ENCODE measurements at places on chromosomes 6 and 20.

DNA sequence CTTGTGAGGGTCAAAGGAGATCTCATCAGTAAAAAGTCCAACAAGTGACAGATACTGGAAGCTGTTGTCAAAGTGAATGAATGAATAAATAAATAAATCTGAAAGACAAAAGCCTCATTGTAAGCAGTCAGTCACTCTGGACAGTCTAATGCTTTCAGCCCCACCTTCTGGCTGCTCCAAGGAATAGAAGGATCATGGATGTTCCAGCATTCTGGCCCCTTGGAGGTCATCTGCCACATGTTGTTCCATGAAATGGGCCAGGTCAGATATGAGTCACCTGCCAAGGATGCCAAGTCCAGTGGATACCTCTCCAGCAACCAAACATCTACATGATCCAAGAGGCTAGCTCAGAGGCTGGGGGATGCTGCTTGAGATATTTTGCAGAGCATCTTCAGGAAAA is 185.6 kb downstream of the BMP7 start:
- no peak for DNase-seq

GRCh38 chr6:14292119-14292518 is 174.5 kb downstream of the CD83 start:
- DNase-seq, result no peak

GRCh38 chr20:63641146-63641791 is 12.0 kb downstream of the STMN3 start:
- no peak for DNase-seq

- DNase-seq, result no peak
Observed at GRCh38 chr20:51525241-51526105, 17.0 kb downstream of the NFATC2 start.

DNA sequence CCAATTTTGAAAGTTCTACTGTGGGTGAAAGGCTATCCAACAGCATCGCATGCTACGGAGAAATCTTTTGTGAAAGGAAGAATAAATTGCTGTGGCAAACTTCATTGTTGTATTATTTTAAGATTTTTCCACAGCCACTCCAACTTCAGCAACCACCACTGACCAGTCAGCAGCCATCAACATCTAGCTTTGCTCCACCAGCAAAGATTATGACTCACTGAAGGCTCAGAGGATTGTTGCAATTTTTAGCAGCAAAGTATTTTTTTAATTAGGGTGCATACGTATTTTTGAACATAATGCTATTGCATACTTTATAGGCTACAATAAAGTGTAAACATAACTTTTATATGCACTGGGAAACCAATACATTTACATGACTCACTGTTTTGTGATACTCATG is 493.5 kb downstream of the TFAP2A start:
- DNase-seq, result no peak

DNA sequence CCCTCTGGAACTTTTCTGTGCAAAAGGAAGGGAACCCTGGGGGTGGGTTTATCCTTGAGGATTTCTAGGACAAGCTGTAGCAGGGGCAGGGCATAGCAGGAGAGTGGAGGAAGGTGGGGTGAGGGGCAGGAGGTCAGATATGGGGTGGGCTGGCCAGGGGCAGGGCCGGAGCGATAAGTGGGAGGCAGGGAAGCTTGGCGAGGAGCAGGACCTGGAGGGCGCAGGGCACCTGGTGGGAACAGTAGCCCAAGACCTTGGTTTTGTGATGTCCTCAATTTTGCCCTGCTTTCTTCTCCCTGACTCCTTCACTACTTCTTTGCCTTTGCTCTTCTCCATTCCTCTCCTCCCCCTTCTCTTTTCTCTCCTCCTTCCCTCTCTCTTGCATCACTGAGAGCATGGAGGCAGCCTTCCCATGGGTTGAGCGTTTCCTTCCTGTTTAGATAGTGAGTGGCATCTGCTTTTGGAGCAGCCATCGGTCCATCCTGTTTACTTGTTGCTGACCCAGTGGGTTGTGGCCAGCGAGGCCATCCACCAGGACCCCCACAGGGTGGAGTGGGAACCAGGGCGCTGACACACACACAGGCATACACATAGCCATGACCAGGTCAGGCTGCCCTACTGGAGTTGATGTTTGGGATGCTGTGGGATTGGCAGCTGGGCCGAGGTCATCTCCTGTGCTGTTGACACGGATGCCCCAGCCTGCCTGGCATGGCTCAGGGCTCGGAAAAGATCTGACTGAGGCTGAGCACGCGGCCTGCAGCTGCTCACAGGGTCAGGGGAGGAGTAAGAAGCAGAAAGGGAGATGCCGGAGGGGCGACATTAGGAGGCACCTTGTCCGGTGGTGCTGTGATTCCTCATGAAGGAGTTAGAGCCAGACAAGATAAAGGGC is 121.0 kb upstream of the RNF24 start:
- DNase-seq, result peak; percentile 53

DNA sequence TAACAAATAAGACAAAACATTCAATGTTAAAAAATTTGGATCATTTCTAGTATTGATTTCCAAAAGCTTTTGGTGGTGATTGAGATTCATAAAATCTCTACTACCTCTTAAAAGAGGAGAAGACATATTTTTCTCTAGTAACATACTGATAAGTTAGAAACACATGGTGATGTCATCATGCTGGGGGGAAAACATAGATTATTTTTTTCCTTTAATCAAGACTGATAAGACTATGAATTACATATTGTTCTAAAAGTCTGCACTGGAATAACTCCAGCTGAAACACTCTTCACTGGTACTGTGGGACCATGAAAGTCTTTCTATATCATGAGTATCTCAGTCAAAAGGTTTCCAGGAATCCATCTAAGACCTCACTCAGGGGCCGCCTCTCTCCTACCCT is 515.8 kb downstream of the PRKN start:
- DNase-seq, result no peak

DNA sequence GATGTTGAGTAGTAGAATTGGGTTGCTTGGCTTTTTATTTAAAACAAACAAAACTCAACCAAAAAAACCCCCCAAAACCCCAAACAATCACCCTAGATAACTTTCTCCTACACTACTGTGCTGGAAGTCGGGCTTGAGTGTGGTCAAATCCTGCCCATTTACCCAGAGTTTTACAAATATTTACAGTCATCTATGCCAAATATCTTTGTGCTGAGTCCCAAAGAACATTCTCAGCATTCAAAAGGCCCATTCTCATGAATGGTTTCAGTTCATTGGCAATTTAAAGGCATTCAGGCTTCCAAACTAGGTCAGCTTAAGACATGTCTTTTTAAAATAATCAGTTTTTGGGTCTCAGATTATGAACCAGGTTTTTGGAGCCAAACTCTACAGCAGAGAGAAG is 1.8 kb downstream of the RNF144B start:
- no peak for DNase-seq

GRCh38 chr6:13261464-13261994 is 66.8 kb downstream of the TBC1D7 start:
- no peak for DNase-seq

DNA sequence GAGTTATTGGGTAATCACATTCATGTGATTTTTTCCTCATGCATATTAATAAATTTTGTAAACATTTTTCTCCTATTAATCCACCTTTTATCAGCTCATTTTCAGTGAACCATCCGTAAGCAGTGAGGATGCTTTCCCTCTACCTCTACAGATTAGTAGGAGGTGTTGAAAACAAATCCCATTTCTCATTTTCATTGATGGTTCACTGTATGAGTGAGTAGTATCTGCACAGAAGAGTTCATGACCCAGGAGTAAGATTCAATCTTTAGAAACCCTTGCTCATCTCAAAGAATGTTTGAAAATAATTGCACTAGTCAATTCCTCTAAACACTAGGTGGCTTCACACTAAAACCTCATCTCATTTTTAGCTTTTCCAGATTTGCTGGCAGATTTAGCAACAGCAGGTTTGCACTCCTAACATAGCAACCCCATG is 440.0 kb downstream of the HAO1 start:
- DNase-seq, result no peak

DNA sequence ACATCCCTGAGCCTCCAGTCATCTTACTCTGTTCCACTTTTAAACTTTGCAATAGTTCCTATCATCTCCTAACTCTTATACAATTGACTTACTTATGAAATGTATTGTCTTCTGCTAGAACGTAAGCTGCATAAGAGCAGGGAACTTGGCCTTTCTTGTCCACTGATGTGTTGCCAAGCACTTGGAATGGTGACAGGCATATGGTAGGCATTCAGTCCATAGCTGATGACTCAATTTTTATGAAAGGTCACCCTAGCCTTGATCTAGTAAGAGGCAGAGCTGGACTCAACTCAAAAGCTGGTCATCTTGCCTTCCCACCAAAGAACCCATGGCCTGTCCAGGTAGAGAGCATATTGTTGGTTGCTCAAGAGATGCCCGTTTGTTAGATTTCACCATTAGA is 82.4 kb upstream of the FAM184A start:
- no peak for DNase-seq

- DNase-seq, result no peak
Observed at GRCh38 chr6:135179372-135179771, 1.7 kb upstream of the MYB start.

GRCh38 chr6:251920-252319 is 40.4 kb upstream of the DUSP22 start:
- no peak for DNase-seq

DNA sequence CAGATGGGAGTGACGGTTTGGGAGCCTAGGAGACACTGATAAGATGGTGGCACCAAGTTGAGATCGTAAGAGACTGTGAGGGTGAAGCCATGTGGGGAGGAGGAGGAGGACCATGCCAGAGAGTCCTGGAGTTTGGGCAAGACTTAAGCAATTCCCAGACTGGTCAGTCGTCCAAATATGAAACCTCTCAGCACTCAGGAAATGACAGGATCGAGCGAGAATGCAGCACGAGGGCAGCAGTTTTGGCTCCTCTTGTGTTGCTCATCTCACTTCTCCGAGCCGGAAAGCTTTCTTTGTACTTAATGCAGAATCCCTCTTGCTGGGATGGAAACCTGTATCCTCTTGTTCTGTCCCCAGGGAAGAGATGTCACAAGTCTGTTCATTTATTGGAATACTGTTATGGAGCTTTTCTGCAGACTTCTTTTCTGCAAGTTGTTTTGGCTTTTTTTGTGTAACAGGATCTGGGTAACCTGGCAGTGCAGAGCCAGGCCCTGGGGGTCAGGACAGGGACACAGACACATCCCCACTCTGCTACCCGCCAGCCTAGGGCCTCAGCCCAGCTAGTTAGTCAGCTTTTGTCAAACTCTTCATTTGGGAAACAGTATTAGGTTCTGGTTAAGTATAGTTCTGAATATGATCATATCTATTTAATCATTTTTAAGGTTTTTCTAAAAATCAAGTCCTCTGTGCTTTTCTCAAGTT is 34.3 kb downstream of the FNDC1 start:
- DNase-seq, result no peak

DNA sequence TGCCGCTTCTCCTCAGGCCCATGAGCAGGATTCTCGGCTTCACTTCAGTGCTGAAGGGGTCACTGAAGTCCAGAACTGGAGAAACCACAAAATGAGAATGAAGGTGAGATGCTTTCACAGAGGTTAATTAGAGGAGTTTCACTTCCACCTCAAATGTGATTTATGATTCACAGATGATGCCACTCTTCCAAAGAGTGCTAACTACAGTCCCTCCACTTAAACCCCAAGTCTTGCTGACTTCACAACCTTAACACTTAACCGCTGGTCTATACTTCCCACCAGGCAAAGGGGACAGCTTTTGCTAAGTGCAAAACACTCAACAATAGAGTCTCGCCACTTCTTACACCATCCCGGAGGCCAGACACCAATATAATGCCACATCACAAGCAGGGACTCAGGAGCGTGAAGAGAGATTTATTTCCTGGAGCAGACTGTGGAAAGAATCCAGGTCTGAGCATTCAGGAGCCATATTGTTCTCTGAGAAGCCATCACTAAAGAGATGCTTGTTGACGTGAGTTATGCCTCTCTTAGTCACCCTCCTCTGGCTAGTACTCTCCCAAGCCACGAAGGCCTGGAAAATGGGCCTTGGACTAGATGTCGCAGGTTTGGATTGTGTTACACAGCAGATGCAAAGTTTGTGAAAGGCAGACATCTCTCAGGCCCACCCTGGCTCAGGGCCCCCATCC is 24.4 kb downstream of the RRAGD start:
- DNase-seq, result no peak

DNA sequence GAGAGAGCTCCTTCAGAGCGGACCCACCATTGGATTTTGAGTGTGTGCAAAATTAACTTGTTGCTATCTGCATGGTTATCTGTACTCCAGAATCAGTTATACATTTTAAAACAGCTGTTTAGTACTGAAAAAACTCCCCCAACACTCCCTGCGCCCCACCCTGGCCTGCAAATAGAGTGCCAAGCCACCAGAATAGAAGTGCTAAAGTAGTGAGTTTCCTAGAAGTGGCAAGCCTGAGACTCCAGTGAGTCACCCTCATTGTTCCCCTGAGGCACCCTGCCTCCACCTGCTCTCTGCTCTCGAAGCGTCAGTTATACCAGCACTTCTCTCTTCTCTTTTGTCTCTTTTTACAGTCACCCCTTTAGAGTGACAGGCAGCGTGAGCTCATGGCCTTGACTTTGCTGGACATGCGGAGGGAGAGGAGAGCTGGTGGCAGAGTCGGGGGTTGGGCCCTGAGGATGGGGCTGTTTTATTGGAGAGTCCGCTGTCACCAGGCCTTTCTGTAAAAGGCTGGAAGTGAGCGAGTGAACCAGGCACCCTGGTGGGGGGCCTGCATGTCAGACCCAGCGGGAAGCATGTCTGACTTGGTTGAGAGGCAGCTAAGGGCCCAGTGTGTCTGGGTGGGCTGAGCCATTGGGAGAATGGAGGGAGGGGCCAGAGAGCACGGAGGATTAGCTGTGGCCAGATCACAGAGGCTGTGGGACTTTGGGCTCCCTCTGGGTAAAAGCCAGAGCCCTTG is 10.4 kb downstream of the IGF2R start:
- DNase-seq, result no peak

GRCh38 chr6:170448317-170448716 is 104.8 kb downstream of the PSMB1 start:
- DNase-seq, result no peak

DNA sequence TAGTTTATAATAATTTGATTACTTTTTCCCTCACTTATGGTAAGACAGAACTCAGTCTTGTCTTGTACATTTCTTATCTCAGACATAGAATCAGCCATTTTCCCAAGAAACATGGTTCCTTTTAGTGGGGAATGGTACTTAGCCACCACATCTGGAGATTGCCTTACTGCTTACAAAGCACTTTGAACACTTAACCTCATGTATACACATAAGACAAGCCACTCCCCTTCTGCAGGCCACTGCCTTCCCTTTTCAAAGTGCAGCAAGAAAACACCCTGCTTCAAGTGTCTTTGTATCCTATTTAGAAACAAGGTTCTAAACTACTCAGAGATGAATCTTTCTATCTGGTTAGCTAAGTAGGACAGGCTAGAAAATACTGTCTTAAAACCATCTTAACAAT is 159.2 kb downstream of the UBE3D start:
- DNase-seq, result no peak

- DNase-seq, result no peak
Observed at GRCh38 chr6:106872049-106872448, 102.5 kb downstream of the CD24 start.

DNA sequence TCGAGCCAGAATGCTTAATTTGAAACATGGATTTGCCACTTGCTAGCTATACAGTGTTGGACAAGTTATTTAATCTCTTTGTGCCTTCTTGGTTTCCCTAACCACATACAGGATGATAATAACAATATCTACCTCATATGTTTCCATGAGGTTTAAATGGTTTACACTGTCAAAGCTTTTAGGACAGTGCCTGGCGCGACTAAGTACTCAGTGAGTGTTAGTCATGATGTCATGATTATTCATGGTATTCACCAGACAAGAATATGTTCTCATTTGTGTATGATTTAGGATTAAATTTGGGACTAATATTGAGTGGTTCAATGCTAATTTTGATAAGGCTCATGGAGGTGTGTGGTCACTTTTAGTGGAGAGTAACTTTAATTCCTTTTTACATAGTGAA is 167.4 kb downstream of the EYA4 start:
- DNase-seq, result no peak

GRCh38 chr6:165249808-165250207 is 59.6 kb downstream of the C6orf118 start:
- DNase-seq, result no peak
